ENCODE measurements at places on chromosomes 12 and 14. TPM values are rescaled to one million over a fixed set of nuclear protein-coding genes. Genes with fewer than 3 reads are reported as not detected.

The PLCZ1 gene
- not detected for total RNA-seq

GRCh38 chr12:24360461-24360860 is 411.0 kb upstream of the SOX5 start:
- no peaks in the 10 kb centered on the region for H3K27me3 ChIP-seq
- peaks cover 9% of the 10 kb centered on the region for H3K4me1 ChIP-seq
- DNase-seq = no peak
- H3K4me3 ChIP-seq = no peak overlapping the region
- no peaks in the 10 kb centered on the region for H3K36me3 ChIP-seq

The CLEC6A gene
- not detected for total RNA-seq

The MGAT4C gene
- under 0.01 TPM for total RNA-seq

GRCh38 chr14:59301354-59301753 is 112.9 kb downstream of the DAAM1 start:
- H3K27me3 ChIP-seq = no peaks in the 10 kb centered on the region
- no peak overlapping the region for H3K4me3 ChIP-seq
- H3K4me1 ChIP-seq = peaks cover 7% of the 10 kb centered on the region
- no peaks in the 10 kb centered on the region for H3K36me3 ChIP-seq
- peak; percentile 61 for DNase-seq

The GYS2 gene
- total RNA-seq = not detected

GRCh38 chr14:23354990-23355389 is 2.3 kb upstream of the SLC22A17 start:
- no peak overlapping the region for H3K4me3 ChIP-seq
- no peak overlapping the region for H3K27ac ChIP-seq
- peaks cover 9% of the 10 kb centered on the region for H3K4me1 ChIP-seq
- H3K36me3 ChIP-seq = peaks cover 7% of the 10 kb centered on the region
- no peak for DNase-seq
- H3K27me3 ChIP-seq = no peaks in the 10 kb centered on the region

The CIT gene
- 28.7 TPM for total RNA-seq

The CRIP1 gene
- total RNA-seq = not detected

- no peak overlapping the region for H3K4me3 ChIP-seq
- peak; percentile 42 for DNase-seq
- no peaks in the 10 kb centered on the region for H3K27me3 ChIP-seq
- peaks cover 22% of the 10 kb centered on the region for H3K4me1 ChIP-seq
- no peaks in the 10 kb centered on the region for H3K36me3 ChIP-seq
- no peak overlapping the region for H3K27ac ChIP-seq
Observed at GRCh38 chr14:100438678-100439592, 115.8 kb downstream of the SLC25A47 start.

The NUDT14 gene
- total RNA-seq = not detected

The TMEM233 gene
- total RNA-seq = 0.18 TPM

The OR8S1 gene
- not detected for total RNA-seq

- no peaks in the 10 kb centered on the region for H3K4me1 ChIP-seq
- no peak for DNase-seq
- no peak overlapping the region for H3K27ac ChIP-seq
Observed at GRCh38 chr12:121980191-121980891, 41.3 kb upstream of the BCL7A start.

DNA sequence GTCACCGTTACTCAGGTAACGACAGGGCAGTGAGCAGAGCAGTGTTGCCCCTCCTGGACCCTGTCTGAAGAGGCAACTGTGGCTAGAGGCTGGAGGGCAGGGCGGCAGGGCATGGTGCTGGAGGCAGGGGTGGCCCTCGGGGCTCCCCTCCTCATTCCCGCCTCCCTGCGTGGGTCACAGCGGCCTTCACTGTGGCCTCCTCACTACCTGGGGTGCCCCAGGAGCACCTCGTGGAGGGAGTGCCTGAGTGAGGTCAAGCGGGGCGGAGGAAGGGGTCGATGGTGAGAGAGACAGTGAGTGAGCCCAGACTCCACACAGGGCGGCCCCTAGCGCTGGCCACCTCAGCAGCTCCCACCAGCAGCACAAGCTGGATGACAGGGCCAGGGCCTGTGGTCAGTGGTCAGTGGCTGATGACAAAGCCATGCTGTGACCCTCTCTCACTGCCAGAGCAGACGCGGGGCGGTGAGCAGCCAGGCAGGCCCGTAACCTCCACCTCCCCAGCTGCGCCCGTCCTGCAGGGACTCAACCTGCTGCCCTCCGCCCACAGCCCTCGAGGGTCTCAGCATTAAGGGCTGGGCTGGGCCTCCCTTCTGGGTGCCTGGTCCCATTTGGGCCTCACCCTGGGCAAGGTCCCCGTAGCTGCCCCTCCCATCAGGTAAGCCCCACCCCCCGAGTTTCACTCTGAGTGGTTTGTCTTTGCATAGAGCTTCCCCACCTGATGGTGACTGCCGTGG is 17.8 kb downstream of the GPR132 start:
- H3K27me3 ChIP-seq = no peaks in the 10 kb centered on the region
- DNase-seq = peak; percentile 4
- H3K4me3 ChIP-seq = no peak overlapping the region
- H3K36me3 ChIP-seq = no peaks in the 10 kb centered on the region
- H3K27ac ChIP-seq = no peak overlapping the region

DNA sequence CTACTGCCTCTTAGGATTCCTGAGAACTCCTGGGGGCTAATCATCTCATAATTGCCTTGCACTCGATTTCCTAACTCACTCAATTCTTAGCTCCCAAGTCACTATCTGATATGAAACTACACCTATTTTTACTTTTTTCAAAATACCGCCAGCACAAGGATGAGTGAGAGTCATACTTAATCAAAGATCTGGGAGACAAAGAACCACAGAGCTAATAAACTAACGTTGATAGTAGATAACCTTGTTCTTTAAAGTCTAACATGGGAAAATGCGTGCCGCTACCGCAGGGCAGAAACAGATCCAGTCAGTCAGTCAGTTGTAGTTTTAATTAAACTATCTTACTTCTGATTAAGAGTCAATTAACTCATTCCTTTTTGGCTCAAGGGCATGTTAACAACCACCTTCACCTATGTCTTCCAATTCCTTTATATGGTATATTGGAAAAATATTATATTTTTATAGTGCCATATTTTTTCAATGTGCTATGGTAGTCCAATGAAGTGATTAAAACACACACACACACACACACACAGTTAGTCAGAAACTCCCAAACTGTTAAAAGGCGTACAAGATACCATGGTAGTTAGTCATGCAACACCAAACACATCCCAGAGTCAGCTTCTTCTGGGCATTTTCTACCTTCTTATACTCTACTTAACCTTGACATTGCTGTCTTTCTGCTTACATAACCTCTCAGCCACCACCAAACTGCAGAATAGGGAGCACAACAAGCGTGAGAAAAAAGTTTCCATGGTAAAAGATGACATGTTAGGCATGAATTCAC is 114.0 kb downstream of the KLHL28 start:
- no peaks in the 10 kb centered on the region for H3K4me1 ChIP-seq
- H3K4me3 ChIP-seq = no peak overlapping the region
- no peaks in the 10 kb centered on the region for H3K36me3 ChIP-seq
- DNase-seq = no peak

DNA sequence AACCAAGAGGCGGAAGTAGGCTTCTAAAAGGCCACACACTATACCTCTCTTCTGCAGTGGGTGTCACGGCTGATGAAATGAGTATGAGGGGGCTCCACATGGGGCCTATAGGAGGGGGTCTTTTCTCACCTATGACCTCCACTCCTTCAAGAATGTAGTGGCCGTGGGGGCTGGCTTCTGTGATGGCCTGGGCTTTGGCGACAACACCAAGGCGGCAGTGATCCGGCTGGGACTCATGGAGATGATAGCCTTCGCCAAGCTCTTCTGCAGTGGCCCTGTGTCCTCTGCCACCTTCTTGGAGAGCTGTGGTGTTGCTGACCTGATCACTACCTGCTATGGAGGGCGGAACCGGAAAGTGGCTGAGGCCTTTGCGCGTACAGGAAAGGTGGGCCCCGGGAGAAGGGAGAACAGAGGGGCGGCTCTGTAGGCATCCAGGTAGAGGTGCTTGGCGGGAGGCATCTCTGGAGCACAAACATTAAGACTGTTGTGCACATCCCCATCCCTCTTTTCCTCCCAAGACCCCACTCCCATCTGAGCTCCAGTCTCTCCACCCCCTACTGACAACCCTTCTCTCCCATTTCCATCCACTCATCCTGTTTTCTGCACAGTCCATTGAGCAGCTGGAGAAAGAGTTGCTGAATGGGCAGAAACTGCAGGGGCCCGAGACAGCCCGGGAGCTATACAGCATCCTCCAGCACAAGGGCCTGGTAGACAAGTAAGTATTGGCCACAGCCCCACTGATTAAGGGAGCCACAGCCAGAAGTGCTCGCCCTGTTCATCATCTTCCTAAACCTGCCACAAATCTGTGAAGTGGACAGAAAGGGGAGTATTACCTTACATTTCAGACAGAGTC is 3.8 kb downstream of the GPD1 start:
- H3K4me1 ChIP-seq = peaks cover 51% of the 10 kb centered on the region
- no peak overlapping the region for H3K27ac ChIP-seq
- H3K36me3 ChIP-seq = no peaks in the 10 kb centered on the region
- no peaks in the 10 kb centered on the region for H3K27me3 ChIP-seq
- H3K4me3 ChIP-seq = no peak overlapping the region

The RTRAF gene
- 32.2 TPM for total RNA-seq

- no peaks in the 10 kb centered on the region for H3K4me1 ChIP-seq
- H3K27me3 ChIP-seq = peaks cover 6% of the 10 kb centered on the region
- no peaks in the 10 kb centered on the region for H3K36me3 ChIP-seq
- H3K27ac ChIP-seq = no peak overlapping the region
Observed at GRCh38 chr14:94650444-94650775, 38.2 kb downstream of the SERPINA3 start.

DNA sequence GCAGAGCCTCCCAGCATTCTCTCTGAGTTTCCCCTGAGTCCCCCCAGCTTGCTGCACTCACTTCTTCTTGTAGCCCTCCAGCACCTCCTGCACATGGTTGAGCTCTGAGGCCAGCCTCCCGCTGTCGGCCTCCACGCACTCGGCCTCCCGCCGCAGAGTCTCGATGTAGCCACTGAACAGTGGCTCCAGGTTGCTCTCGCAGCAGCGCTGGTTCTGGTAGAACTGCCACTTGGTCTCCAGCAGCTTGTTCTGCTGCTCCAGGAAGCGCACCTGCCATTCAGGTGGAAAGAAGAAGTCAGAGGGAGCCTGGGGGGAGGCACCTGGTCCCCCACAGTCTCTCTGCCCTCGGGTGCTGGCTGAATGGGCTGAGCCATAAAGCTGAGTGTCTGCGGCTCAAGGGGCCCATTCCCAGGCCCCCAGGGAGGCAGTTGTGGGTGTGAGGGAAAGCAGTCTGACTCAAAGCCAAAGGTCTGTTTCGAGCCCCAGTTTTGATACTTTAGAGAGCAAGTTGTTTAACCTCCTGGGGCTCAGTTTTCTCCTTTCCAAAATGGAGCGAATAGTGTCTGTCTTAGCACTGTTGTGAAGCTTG is 2.3 kb downstream of the KRT85 start:
- H3K27me3 ChIP-seq = peaks cover 4% of the 10 kb centered on the region
- H3K27ac ChIP-seq = no peak overlapping the region
- DNase-seq = no peak
- no peaks in the 10 kb centered on the region for H3K36me3 ChIP-seq

The STYX gene
- total RNA-seq = 15.1 TPM

The RNASE2 gene
- not detected for total RNA-seq

The OSBPL8 gene
- total RNA-seq = 140 TPM

DNA sequence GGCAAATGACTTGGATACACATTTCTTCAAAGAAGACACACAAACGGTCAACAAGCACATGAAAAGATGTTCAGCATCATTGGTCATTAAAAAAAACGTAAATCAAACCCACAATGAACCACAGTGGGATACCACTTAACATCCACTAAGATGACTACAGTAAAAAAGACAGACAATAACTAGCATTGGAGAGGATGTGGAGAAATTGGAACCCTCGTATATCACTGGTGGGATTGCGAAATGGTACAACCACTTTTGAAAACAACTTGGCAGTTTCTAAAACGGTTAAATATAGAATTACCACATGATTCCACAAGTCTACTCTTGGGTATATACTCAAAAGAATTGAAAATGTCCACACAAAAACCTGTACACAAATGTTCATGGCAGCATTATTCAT is 25.2 kb upstream of the PPFIBP1 start:
- no peak overlapping the region for H3K27ac ChIP-seq
- H3K27me3 ChIP-seq = no peaks in the 10 kb centered on the region
- no peaks in the 10 kb centered on the region for H3K4me1 ChIP-seq
- no peaks in the 10 kb centered on the region for H3K36me3 ChIP-seq

- H3K4me3 ChIP-seq = no peak overlapping the region
- H3K4me1 ChIP-seq = peaks cover 9% of the 10 kb centered on the region
- H3K36me3 ChIP-seq = no peaks in the 10 kb centered on the region
- H3K27me3 ChIP-seq = peaks cover 21% of the 10 kb centered on the region
- no peak for DNase-seq
Observed at GRCh38 chr12:7788294-7788660, 925 bp upstream of the NANOG start.

GRCh38 chr14:22200977-22201605 is 387.9 kb downstream of the DAD1 start:
- H3K4me3 ChIP-seq = no peak overlapping the region
- DNase-seq = no peak
- no peaks in the 10 kb centered on the region for H3K27me3 ChIP-seq
- no peak overlapping the region for H3K27ac ChIP-seq
- no peaks in the 10 kb centered on the region for H3K4me1 ChIP-seq

GRCh38 chr12:32549675-32550079 is 129.4 kb upstream of the DNM1L start:
- no peaks in the 10 kb centered on the region for H3K36me3 ChIP-seq
- peak overlapping the region; percentile 72 for H3K27ac ChIP-seq
- H3K4me3 ChIP-seq = no peak overlapping the region
- peaks cover 72% of the 10 kb centered on the region for H3K4me1 ChIP-seq
- DNase-seq = no peak

GRCh38 chr12:76219806-76220205 is 128.4 kb downstream of the BBS10 start:
- no peaks in the 10 kb centered on the region for H3K27me3 ChIP-seq
- H3K27ac ChIP-seq = no peak overlapping the region
- no peak overlapping the region for H3K4me3 ChIP-seq
- no peaks in the 10 kb centered on the region for H3K36me3 ChIP-seq
- no peaks in the 10 kb centered on the region for H3K4me1 ChIP-seq

- H3K36me3 ChIP-seq = no peaks in the 10 kb centered on the region
- no peak overlapping the region for H3K4me3 ChIP-seq
- no peak overlapping the region for H3K27ac ChIP-seq
- no peaks in the 10 kb centered on the region for H3K27me3 ChIP-seq
- H3K4me1 ChIP-seq = no peaks in the 10 kb centered on the region
Observed at GRCh38 chr14:100448376-100448775, 125.2 kb downstream of the SLC25A47 start.
